ENCODE measurements at places on chromosomes 13 and 19.

DNA sequence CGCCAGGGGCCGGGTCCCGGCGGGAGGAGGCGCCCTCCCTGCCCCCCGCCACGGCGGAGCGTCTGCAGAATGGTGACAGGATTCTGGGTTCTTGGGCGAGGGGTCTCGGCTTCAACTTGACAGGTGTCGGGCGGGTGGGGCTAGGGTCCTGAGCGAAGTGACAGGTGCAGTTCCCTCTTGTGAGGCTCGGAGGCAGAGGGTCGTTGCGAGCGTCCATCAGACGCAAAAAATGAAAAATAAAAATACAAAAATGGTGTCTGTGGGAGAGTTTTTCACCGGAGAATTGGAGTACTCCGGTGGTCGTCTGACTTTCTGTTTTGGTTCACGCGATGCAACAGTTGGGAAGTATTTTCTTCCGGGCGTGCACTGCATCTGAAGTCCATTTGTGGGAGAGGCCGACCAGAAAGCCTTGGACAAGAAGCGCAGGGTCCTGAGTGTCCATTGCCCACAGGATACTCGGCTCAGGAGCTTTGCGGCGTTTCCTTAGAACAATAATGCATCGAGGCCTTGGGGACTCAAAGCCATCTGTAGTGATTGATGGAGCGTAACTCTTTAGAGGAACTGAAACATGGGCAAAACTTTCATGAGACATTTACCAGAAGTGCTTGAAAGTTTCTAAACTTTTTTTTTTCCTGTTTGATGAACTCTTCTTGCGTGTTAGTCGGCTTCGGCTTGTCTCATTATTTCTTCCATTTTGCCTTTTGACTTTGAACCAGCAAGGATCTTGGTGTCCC lies 759 bp downstream of the RB1 start:
- peak; percentile 48 for DNase-seq

GRCh38 chr13:75264611-75265010 lies 217.4 kb downstream of the TBC1D4 start:
- DNase-seq, result peak; percentile 16

DNA sequence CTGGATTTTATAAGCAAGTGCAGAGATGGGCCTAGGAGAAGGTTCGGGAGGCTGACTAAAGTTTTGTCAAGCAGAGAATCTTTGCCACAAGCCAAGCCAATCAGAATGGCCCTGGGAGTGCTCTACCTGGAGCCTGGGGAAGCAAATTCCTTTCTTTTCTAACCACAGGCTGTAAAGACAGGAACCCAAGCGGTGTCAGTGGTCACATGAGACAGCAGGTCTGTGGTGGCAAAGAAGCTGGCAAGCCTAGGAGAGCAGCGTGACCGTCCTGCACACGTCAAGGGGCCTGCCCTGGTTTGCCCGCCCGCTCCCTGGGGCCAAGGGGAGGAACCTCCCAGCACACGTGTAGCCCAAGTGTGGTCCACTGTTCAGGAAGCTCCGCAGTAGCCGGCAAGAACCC lies 90.8 kb downstream of the IPO5 start:
- DNase-seq, result no peak

DNA sequence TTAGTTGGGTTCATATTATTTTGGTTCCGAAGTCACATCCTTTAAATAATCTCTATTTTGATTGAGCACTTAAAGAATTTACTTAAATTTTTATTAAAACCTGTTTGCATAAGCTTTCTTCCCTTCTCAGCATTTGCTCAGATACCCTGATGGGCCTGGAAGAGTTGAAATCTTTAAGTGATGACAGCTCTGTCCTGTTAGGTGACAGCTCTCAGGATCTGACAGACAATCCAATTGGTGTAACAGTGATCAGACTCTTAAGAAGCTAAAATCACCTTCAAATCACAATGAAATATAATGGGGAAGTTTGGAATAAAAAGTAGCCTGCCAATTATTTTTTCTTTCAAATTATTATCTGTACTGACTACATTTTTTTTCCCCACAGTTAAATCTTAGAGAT lies 284.4 kb downstream of the LMO7 start:
- no peak for DNase-seq

DNA sequence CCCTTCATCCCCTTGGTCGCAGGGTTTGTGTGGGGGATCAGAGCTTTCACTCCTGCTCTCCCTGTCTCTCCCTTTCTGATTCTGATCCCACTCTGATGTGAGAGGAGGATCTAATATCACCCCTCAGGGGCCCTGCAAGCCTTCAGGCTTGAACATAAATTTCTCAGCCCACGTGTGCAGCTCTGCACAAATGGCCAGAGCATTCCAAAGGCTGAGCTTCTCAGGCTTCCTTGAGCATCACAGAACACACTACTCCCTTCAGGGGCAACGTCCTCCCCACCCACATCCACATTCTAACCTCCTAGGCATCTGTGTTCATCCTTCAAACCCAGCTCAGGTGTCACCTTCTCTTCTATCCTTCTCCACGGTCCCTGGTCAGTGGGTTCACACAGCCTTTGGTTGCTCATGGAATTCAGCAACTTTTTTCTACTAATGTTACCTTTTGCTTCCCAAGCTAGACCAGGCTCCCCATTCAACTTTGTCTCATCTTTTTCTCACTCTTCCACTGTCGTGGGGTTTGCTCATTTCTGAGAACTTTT lies 24.4 kb upstream of the DOCK9 start:
- DNase-seq, result no peak

DNA sequence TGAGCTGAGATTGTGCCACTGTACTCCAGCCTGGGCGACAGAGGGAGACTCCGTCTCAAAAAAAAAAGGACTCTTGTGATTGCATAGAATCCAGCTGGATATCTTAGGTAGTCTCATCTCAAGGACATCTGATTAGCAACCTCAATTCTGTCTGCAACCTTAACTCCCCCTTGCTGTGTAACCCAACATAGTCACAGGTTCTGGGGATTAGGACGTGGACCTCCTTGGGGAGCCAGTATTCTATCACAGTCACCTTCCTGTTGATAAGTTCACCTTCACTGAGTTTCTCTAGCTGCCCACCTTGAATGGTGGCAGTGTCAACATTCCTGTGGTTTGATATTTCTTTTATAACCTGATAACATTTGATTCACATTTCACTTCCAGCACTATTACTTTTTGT lies 27.2 kb downstream of the GPR18 start:
- DNase-seq, result no peak

DNA sequence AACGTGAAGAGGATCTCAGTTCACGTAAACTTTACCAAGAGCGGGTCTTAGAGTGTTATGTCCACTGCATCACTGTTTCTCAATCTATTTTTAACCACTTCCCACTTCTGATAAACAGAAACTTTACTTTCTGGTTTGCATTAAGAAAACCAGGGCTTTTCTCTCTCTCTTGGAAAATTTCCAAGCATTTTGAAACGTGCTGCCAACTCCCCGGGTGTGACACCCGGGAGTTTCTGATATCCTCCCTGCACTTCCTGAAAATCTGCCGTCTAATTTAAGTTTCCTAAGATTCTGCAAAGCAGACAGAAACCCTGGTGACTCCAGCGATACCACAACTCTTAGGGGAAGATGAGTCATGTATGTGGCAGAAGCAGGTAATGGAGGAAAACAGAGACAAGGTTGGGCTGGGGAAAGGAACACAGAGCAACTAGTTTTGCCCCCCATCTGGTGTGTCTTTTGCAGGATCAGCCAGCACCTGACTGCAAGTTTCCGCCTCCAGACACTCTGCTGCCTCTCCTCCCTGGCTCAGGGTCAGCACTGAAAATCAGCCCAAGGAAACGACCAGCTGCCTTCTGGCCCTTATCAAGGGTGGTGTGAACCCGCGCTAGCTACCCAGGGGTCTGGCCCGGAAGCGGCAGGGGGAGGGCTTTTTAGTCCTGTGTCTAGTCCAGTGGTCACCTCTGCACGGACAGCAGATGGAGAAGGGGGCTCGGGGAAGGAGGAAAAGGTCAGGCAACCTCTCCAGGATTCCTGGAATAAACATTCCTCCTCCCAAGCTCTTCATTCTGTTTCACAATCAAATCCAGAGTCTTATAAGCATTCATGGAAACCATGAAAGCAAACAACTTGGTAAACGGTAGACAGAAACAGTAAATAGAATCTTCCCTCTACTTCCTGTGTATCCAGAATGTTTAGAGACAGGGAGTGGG lies 11.3 kb upstream of the FFAR2 start:
- DNase-seq, result peak; percentile 6

GRCh38 chr13:111947026-111947810 lies 119.7 kb upstream of the SOX1 start:
- no peak for DNase-seq
